Activated naive CD8-positive, alpha-beta T cell treated with anti-CD3 and anti-CD28 coated beads for 36 hours (primary cell): ENCODE measurements at places on chromosomes 6 and 20. TPM values are rescaled to one million over a fixed set of nuclear protein-coding genes. Genes with fewer than 3 reads are reported as not detected.

- H3K27ac ChIP-seq, result no peak overlapping the region
- H3K36me3 ChIP-seq, result no peaks in the 10 kb centered on the region
- H3K4me3 ChIP-seq, result no peak overlapping the region
- DNase-seq, result no peak
Observed at GRCh38 chr6:3039384-3039783, 28.9 kb upstream of the RIPK1 start.

Gene BPI
- not detected for total RNA-seq

Gene MYH7B
- 0.30 TPM for total RNA-seq

DNA sequence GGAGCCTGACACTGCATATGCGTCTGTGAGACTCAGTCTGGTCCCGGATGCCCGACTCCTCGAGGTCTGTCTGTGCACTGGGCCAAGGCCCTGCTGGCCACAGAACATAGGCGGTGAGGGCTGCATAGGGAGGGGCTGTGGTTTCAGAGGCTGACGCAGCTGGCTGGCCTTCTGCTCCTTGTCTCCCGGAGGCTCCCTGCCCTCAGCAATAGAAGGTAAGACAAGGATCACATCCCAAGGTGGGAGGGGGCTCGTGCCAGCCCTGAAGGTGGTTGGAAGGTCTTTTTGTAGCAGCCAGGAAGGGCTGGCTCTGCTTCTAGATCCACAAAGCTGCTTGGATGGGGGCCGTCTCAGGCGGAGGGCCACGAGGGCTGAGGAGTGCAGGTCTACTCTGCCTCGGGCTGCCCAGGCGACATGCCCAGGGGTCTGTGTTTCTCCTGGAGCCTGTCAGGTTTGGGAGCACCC lies 239.8 kb upstream of the SULF2 start:
- H3K4me1 ChIP-seq, result no peaks in the 10 kb centered on the region
- no peaks in the 10 kb centered on the region for H3K36me3 ChIP-seq
- no peak overlapping the region for H3K27ac ChIP-seq

DNA sequence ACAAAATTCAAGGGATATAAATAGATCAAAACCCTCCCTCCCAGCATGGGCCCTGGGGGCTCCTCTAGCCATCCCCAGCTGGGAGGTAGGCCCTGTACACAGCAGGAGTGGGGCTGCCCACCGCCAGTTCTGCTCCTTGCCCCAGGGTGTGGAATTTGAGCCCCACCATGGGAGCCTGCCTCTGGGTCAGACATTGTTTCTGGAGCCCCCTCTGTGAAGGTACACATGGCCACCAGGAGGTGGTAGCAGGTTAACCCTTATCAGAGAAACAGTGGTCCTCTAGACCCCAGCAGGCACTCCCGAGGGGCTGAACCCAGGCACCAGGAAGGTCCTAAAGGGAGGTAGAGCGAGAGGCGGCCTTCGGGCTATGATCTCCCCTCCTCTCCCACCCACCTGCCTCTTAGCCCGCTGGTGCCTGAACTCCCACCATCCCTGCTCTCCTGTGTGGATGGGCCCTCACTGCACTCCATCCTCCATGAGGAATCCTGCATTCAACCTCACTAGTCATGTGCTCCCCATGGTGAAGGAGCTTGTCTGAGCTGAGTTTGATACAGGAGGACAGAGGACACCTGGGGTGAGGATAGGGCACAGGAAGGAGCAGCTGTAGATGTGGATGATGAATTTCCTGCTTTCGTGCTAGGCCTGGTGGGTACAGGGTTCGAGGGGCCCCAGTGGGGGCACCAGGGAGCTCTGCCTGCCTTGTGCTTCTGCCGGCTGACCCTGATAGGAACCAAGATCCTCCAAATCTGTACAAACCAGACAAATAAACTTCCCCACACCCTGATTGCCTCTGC lies 114.9 kb downstream of the GRM4 start:
- no peak overlapping the region for H3K4me3 ChIP-seq
- H3K27ac ChIP-seq, result no peak overlapping the region
- no peak for DNase-seq
- H3K4me1 ChIP-seq, result no peaks in the 10 kb centered on the region

Gene ZNF334
- 5.1 TPM for total RNA-seq
